ENCODE measurements at places on chromosomes 12 and 14. TPM values are rescaled to one million over a fixed set of nuclear protein-coding genes. Genes with fewer than 3 reads are reported as not detected.

The CMTM5 gene
- not detected for total RNA-seq

The TCL1B gene
- not detected for total RNA-seq

- no peak overlapping the region for H3K27ac ChIP-seq
- no peak for DNase-seq
- no peaks in the 10 kb centered on the region for H3K36me3 ChIP-seq
- H3K4me1 ChIP-seq = no peaks in the 10 kb centered on the region
Observed at GRCh38 chr14:102760496-102761193, 16.6 kb upstream of the TRAF3 start.

- no peaks in the 10 kb centered on the region for H3K36me3 ChIP-seq
- no peak overlapping the region for H3K27ac ChIP-seq
- peak; percentile 12 for DNase-seq
- peaks cover 13% of the 10 kb centered on the region for H3K4me1 ChIP-seq
- peaks cover 2% of the 10 kb centered on the region for H3K27me3 ChIP-seq
Observed at GRCh38 chr12:107091989-107092641, 1.2 kb downstream of the CRY1 start.

GRCh38 chr12:48356041-48356768 is 5.5 kb upstream of the ZNF641 start:
- H3K27me3 ChIP-seq = peaks cover 11% of the 10 kb centered on the region
- no peaks in the 10 kb centered on the region for H3K36me3 ChIP-seq
- no peak overlapping the region for H3K4me3 ChIP-seq
- H3K27ac ChIP-seq = no peak overlapping the region

GRCh38 chr12:21551841-21552465 is 25.9 kb downstream of the SPX start:
- DNase-seq = no peak
- no peaks in the 10 kb centered on the region for H3K27me3 ChIP-seq
- no peaks in the 10 kb centered on the region for H3K36me3 ChIP-seq
- H3K27ac ChIP-seq = no peak overlapping the region
